CD4-positive, alpha-beta T cell treated with Interleukin-15 for 4 hours (primary cell): ENCODE measurements at places on chromosomes 1 and 21.
A peak's percentile ranks its signal among the peaks of the same experiment; 100 is the strongest.

GRCh38 chr1:72763481-72763880 lies 481.1 kb upstream of the NEGR1 start:
- DNase-seq = no peak

GRCh38 chr21:42646076-42646825 lies 7.2 kb upstream of the PDE9A start:
- DNase-seq = no peak

- no peak for DNase-seq
Observed at GRCh38 chr1:224929335-224930237, at the start of gene DNAH14. Gene DNAH14 (plus strand): TSS chr1:224929675. CDS start chr1:224952703, 23,028 bp downstream.

DNA sequence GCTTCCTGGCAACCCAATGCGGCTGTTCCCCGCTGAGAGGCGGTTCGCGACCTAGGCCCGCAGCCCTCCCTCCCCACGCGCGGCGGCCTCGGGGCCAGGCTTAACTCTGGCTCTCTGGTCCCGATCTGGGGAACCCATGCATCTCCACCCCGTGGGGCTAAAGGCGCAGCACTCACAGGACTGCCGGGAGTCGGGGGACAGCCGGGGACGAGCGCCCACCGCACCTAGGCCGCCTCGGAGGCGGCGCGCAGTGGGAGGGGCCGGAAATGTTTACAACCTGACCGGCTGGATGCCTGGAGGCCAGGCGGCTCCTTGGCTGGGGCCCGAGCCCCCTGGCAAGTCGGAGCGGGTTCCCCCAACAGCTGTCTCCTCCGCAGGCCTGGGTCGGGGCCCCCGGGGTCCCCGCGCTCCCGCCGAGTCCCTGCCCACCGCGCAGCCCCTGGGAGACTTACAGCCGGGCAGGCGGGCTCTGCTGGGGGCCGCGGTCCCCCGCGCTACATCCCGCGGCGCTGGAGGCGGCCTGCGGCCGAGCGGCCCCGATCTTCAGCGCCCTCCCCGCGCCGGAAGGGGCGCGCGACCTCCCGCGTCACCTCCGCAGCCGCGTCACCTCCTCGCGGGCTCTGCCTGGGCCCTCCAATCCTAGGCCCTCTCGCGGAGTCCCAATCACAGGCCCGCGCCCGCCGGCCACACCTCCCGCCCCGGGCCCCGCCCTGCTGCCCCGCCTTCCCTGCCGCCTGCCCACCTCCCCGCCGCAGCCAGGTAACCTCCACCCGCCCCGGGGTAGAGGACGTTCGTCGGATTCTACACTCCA lies at the start of gene ADIPOR1:
Gene ADIPOR1 (minus strand): TSS at position 580 of the 811 bp plus-strand sequence. CDS start 7,242 bp downstream, outside the sequence.
- peak; percentile 92 for DNase-seq

GRCh38 chr1:240091614-240092300 lies at the start of gene FMN2:
Gene FMN2 (plus strand): TSS chr1:240091883. CDS start chr1:240092110, 227 bp downstream.
- no peak for DNase-seq

GRCh38 chr1:15160626-15161025 lies 7.1 kb downstream of the TMEM51 start:
- DNase-seq = no peak

- DNase-seq = no peak
Observed at GRCh38 chr1:67827688-67828087, 5.6 kb downstream of the GNG12 start.

DNA sequence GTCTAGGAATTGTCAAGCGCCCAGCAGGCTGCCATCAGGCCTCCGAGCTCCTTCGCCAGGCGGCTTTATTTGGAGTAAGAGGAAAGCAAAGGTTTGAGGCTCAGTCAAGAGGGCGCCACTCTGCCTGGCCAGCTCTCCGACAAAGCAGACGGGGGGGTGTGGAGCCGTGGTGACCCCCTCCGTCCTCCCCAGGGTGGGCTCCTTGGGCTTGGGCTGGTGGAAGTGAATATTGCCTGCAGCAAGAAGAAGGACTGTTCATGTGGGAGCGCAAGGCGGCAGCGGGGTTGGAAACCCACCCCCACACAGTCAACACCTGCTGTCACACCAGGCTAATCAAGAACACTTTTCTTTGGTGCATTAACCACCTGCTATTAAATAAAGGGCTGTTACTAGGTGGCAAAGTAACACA lies 14.6 kb downstream of the EPHX1 start:
- DNase-seq = no peak

DNA sequence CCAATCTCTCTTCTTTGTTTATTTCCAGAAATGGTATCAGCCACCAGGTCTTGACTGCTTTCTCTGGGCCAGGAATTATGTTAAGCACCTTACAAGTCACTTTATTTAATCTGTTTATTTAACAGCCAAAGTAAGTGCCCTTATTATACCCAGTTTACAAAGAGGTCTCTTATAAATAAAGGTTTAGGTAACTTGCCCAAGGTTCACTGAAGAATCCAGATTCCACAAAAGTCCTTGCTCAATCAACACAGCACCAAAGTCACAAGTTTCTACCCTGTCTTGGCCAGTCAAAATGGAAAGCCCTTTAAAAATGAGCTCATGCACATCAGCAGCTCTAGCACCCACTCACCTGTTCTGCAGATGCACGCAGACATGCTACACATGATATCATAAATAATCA lies 28.0 kb upstream of the ATP1A1 start:
- DNase-seq = no peak

- no peak for DNase-seq
Observed at GRCh38 chr1:215568299-215568692, 1.2 kb downstream of the KCTD3 start.

GRCh38 chr1:153963850-153964331 lies 554 bp upstream of the SLC39A1 start:
- no peak for DNase-seq

DNA sequence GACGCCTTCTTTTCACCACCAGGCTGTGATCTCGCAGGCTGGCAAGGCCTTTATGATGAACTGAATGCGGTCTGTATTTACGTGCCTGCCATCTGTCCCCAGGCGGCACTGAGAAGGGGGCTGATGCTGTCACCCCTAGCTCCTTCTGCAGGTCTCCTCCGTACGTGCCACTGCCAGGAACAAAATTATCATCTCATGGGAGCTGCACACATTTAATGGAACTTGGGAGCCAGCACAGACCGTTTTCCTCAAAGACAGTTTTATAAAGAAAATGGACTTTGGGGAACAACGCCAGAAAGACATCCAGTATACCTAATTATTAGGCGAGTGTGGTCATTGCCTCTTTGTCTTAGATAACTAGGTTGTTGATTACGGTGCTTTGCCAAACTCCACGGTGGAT lies 434.5 kb downstream of the KIF26B start:
- DNase-seq = no peak

- DNase-seq = no peak
Observed at GRCh38 chr1:55384637-55385036, 169.5 kb upstream of the USP24 start.

GRCh38 chr1:9653491-9654050 lies 2.0 kb downstream of the PIK3CD start:
- peak; percentile 31 for DNase-seq

DNA sequence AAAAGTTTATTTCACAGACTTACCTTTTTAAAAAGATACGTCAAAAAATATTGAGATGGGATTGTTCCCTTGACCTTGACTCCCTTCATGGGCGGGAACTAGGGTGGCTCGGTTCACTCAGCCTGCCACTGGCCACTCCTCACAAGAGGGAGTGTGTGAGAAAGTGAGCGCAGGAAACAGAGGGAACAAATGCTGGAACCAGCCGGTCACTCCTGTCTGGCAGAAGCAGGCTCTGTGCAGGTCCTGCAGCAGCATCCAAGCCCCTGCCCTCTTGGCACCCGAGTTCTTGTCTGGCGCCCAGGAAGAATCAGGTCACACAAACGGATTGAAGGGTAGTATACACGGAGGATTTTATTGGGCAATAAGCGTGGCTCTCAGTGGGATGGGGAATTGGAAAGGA lies 58.9 kb downstream of the ZNF648 start:
- DNase-seq = no peak

DNA sequence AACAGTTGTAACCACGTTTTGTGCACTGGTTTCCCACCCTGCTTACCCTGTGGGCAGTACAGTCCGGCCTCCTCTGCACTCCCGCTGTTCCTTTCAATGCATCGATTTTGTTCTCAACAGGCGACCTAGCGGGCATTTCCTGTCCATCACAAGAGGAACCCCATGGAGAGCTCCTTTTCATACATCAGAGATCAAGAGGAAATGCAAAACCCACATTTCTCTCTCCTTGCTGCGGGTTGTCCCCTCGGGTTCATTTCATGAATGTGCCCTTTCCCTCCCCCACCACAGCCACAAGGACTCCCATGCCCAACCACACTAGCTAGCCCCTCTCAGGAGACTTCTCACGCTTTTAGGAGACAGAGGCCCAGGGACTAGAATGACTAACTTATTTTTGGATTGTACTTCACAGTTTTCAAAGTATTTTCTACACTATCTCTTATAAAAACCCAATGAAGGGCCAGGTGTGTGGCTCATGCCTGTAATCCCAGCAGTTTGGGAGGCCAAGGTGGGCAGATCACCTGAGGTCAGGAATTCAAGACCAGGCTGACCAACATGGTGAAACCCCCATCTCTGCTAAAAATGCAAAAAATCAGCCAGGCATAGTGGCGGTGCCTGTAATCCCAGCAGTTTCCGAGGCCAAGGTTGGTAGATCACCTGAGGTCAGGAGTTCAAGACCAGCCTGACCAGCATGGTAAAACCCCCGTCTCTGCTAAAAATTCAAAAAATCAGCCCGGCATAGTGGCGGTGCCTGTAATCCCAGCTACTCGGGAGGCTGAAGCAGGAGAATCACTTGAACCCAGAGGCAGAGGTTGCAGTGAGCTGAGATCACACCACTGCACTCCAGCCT lies 18.4 kb downstream of the ATP1A4 start:
- DNase-seq = no peak

GRCh38 chr21:41510500-41510899 lies 2.5 kb upstream of the TMPRSS2 start:
- no peak for DNase-seq

DNA sequence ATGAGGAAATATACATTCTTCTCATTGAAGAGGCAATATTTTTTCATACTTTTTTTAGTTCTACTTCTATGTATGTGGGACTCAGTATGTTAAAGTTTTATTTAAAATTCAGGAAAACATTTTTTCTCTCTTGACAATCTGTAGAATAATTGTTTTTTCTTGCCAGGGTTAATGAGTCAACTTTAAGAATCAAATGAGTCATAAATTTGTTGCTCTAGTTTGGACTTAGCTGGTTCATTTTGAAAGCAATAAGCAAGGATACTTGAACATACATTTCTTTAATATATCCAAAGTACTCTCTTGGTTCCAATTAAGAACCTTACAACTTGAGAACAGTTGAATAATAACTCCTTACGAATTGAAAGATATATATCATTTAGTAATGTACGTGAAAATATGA lies 1145.3 kb upstream of the B3GALT2 start:
- no peak for DNase-seq

DNA sequence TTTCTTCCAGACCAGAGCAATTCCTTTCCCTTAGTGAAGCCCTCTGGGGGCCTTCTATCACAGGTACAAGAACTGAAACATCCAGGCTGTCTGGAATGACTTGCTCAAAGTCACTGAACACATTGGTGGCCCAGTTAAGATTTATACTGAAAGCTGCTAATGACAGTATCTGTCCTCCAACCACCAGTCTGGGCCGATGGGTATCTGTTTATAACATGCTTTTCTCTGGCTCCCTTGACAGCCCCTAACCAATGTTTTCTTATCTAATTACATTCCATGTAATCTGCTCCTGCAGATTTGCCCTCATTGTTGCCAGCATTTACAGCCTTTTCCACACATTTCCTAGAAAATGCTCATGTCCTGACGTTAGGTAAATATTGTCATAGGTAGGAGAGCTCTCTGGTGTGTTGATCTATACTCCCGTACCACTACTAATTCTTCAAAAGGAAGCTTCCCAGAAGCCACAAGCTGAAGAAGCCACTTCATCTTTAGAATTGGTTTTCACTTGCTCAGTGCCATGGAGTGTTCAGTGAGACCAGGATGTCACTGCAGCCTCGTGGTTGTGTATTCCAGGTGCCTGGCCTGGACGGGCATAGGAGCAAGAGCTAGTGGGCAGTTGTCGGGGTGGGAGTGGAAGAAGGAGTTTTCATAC lies 163.9 kb downstream of the TSEN15 start:
- no peak for DNase-seq

DNA sequence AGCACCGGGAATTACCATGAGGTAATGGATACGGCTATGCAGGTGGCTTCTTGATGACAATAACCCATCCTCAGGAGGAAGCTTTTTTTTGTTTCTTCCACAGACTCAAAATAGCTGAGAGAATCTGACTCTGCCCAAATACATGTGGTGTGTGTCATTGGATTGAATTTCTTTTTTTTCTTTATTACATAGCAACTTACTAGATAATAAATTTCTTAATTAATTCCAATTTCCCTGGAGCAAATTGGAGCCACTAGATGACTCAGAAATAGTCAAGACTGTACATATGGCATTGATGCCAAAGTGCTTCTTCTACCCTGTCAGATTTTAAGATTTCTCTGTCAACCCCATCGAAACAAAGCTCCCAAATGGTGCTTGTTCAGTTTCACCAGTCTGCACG lies 42.7 kb downstream of the L1TD1 start:
- no peak for DNase-seq

DNA sequence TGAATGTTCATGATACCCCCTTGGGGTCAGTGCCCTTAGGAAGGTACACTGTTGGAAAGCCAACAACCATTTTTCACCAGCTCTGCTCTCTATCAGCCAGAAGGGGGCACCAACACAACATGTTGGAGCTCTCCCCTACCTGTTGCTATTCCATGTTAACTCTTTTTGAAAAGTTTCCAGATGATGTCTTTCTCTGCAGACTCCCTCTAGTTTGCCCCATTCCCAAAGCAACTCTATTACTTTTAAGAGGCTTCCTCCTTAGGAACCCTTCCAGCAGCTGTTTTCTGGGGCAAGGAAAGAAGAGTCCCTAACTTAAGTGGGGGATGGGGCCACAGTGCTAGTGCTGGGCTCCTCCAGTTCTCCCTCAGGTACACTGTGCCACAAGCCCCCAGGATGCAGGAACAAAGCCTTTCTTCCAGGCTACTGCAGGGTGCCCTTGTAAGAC lies 22.9 kb upstream of the NDC1 start:
- DNase-seq = peak; percentile 55

DNA sequence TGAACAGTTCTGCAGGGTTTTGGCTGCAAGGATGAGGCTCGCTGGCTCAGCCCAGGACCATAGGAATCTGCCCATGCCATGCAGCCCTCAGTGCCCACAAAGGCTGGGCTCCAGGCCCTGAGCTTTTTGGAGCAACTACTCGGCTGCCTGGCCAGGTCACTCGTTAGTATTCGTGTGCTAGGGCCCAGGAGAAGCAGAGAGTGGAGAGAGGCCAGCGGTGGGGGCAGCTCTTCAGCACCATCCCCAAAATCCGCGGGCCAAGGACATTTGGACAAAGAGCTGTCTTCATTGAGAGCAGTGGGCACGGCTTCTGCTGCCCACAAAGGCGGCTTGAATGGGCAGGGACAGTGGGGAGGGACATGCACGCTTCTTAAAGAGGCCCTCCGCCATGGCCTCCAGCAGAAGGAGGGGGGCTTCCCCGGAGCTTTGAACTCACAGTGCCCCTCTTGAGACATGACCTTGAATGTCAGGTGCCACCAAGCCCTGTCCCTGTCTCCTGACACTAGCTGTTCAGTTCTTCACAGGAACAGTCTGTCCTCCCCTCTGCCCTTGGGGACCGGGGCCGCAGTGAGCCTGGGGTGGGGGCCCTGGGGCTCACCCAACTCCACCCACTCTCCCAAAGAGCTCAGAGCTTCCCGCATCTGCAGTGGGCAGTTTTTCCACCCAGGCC lies 106.1 kb upstream of the ARHGEF16 start:
- no peak for DNase-seq
